Stimulated activated CD4-positive, alpha-beta T cell treated with anti-CD3 and anti-CD28 coated beads, Interleukin-15, amount 100 ng/mL, for 1 hour (primary cell): ENCODE measurements at places on chromosomes 5 and 9.

DNA sequence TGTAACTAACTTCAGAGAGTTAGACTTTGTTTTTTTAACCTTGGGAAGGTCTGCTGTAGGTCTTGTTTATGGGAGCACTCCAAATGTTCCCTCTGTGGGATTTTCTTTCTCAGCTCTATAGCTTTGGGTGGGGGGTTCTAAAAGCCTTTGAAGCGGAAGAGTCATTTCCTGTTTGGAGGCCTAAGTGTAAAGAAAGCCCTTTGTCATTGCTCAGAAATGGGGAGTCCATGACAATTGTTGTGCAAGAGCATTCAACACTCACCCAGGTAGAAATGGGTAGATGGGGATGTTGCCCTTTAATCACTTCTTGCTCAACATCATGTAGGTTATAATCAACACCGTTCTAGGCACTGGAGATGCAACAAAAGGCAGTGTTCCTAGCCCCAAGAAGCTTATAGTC is 30.3 kb upstream of the MAST4 start:
- no peak for DNase-seq

DNA sequence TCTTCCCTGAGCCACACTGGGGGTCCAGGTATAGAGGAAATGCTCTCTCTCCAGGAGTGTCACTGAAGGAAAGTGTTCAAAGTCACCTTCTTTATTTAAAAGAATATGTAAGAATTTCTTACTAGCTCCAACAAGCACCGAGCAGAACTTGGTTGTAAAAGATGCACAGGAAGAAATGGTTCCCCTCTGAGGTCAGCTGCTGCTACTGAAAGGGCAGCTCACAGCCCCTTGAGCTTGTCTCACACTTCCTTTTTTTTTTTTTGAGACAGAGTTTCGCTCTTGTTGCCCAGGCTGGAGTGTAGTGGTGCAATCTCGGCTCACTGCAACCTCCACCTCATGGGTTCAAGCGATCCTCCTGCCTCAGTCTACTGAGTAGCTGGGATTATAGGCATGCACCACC is 77.2 kb downstream of the PRRT1B start:
- no peak for DNase-seq

DNA sequence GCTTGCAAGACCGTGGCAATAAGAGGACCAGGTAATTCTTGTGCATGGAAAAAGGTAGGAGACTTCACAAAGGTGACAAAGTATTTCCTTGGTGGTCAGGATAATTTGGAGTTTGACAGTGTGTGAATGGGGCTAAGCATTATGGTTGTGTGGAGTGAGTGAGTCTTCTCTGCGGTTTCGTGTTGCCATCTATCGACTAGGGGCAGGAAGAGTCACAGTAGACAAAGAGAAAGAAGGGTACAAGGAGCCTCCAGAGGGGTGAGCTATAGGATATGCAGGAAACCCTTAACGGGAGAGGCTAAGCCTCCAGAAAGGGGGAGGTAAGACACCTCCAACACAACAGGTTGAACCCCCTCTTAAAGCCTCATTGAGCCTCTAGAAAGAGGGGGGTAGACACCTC is 64.0 kb upstream of the RANBP6 start:
- DNase-seq = no peak

DNA sequence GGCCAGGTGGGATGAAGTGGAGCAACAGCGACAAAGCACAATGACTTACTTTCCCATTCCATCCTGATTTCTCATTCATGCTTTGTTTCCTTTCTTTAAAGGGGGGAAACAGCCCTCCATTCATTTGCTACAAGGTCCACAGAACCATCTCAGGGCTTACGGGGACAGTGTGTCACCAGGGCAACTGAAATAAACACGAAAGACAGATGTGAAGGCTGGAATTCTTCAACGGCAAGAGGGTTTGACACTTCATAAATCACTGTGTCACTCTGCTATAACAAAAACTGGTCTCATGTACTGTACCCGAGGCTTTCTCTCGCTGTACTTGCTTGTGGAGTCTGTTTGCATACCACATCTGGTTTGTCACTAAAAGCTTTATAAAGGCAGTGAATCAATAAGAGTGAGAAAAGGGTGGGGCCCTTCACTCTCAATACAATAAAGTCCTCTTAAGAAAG is 150.8 kb downstream of the EFNA5 start:
- DNase-seq = no peak

DNA sequence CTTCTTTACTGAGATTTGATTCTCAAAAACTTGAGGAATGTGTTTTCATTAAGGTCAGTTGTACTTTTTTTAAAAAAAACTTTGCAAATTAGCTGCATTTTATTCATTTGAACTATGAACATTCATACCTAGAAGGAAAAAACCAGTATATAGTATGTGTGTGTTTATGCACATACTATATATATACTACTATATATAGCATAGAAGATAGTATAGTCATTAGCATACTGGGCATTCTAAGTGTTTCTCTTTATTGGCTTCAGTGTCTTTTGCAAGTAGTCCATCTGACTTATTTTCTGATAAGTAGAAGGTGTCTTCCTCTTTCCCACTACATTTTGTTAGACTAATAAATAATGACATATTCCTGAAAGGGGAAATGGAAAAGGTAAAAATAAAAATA is 33.0 kb downstream of the ELOVL7 start:
- DNase-seq = no peak

GRCh38 chr5:153459051-153459743 is 31.3 kb upstream of the GRIA1 start:
- no peak for DNase-seq

GRCh38 chr9:14312719-14313377 is 1.1 kb downstream of the NFIB start:
- no peak for DNase-seq

DNA sequence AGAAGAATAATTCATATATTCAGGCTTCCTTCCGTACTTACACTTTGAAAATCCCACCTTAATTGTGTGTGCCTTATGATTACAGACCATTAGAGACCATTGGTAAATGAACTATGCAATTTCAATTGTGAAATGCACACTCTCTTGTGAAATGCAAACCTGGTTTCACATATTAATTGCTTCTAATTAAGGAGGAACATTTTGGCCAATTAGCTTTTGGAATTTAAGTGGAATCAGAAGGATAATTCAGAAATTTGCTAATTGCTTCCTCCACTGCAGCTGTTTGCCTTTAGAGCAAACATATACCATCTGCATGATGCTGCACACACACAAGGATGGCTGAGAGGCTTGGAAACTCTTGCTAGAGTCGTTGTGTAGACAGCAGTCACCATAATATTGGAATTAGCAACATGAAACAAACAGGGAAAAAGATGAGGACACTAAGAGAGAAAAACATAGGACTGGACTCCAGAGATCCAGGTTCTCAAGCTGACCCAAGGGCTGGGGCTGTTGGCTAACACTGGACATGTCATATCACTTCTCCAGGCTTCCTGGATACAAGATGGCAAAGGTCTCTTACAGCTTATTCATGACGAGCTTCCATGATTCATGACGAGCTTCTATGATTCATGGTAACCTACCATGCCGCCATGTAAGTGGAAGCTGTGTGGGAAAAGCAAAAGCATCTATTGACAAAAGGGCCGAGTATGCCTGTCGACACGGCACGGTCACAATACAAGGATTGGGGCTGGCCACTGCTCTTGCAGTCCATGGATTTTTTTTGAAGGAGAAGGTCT is 78.0 kb downstream of the PTCH1 start:
- DNase-seq = no peak

GRCh38 chr5:176529116-176529740 is 8.0 kb downstream of the RNF44 start:
- DNase-seq = no peak

DNA sequence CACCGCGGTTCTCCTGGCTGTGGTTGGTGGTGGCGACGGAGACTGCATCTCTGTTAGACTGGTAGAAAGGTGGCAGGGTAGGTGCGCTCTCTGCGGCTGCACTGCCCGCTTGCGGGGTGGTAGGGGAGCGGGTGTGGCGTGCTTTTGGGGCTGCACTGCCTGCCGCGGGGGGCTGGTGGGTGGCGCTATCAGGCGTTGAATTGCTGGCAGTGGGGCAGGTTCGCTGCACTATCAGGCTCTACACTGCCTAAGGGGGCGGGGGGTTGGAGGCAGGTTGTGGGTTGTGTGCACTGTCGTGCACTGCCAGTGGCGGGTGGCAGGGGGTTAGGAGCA is 21.0 kb upstream of the TRIM52 start:
- no peak for DNase-seq

- DNase-seq = no peak
Measured at GRCh38 chr5:19564036-19564435, 424.0 kb downstream of the CDH18 start.

DNA sequence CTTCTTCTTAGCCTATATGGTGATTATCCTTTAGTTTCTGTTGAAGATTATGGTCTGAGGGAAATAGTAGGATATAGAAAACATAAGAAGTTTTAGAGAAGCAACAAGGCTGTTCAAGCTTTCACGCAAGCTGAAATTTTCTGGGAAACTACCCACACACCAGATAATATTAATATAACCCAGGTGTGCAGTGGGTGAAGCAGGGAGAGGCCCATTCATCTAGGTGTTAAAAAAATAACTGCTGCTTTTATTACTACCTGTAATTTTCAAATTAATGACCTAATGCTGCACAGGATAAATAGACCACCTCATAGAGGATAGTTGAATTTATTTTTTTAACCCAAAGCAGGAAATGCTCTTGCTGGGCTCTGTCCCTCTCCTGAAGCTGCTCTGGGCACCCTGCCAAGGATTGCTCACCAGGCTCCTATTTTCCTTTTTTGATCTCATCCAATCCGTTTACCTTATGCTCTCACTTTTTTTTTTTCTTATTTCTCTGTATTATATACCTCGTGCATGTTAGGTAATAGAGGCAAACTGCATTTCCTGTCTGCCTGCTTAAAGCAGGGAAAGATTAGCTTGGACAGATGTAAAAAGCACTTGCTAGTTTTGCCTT is 124.3 kb upstream of the SLC12A2 start:
- no peak for DNase-seq

DNA sequence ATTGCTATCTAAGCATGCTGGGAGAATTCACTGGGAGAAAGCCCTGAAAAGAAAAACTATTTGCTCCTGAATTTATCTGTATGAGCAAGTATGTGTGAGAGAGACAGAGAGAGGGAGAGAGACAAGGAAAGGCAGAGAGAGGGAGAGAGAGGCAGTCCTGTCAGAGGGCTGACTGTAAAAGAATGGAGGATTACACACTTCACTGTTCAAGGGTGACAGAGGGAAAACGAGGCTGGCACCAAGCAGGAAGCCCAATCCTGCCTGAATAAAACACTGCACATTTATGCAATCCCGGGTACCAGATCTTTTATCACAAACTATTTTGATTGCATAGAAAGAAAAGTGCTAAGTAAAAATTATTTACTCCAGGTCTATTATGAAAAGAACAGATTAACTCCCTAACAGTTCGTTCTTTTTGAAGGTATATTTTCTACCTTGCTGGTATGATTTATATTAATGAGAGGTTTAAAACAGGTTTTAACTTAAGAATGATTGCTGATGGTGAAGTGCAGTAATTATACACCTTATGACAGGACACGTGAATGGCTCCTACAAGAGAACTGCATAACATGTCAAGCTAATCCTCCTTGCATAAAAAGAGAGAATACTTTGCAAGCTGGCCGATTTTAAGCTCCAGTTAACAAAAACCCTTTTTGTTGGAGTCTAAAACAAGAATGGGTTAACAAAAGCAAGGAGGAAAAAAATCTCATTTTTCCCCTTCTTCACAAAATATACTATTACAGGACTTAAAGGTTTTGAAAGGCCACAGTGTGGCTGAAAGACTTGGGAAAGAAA is 82.5 kb downstream of the NFIB start:
- no peak for DNase-seq

- peak; percentile 65 for DNase-seq
Measured at GRCh38 chr9:131178382-131178781, 53.0 kb downstream of the NUP214 start.

DNA sequence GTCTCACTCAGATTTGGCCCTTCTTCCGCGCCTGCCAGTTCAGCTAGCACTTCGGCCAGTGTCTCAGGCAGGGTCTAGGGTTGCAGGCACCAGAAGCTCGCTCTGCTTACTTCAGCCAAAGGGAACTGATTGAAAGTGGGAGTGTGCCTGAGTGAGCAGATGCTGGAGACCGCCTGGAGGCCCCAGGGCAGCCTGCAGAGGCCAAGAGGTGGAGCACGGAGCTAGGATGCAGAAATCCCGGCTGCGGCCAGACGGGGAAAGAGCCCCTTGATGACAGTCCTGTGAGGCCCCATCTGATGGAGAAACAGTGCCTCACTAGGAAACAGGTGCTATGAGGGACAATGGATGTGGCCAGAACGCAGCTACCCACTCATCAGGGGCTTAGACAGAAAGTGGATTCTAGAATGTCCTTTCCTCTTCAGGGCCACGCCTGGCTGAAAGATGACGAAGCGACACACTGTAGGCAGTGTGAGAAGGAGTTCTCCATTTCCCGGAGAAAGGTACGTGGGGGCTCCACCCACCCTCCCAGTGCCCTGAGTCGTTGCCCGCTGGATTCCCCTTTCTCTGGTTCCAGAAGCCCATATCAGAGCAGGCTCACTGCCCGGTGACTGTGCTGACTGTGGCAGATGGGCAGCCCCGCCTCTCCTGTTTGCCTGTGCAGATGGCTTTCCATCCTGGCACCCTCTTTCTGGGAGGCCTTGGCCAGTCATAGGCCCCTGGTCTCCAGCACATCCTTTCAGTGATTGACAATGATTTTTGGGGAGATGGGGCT is 16.1 kb downstream of the HNRNPH1 start:
- no peak for DNase-seq

DNA sequence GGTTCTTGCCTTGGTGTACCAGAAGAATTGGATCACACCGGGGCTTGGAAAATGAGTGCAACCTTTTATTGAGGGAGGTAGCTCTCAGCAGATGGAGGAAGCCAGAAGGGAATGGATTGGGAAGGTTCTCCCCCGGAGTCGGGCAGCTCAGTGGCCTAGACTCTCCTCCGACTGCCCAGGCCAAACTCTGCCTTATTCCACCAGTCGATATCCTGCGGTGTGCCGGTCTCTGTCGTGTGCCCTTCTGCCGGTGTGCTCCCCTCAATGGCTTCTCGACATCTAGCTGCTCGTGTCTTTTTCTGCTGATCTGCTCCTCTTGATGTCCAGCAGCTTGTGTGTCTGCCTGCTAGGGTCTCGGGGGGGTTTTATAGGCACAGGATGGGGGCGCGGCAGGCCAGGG is 87.4 kb upstream of the CCL21 start:
- no peak for DNase-seq

DNA sequence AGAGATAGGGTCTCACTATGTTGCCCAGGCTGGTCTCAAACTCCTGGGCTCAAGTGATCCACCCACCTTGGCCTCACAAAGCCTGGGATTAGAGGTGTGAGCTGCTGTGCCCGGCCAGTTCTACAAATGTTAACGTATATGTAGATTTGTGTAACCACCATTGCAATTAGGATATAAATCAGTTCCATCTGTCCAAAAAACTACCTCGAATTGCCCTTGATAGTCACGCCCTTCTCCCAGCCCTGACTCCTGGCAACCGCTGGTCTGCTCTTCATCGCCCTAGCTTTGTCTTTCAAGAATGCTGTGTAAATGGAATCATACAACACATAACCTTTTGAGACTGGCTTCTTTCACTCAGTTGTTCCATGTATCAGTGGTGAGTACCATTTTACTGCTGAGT is 46.1 kb upstream of the PPARGC1B start:
- no peak for DNase-seq

- no peak for DNase-seq
Measured at GRCh38 chr5:124279146-124279876, 467.1 kb downstream of the ZNF608 start.

- DNase-seq = no peak
Measured at GRCh38 chr5:74977471-74977870, 74.9 kb downstream of the GCNT4 start.

- peak; percentile 33 for DNase-seq
Measured at GRCh38 chr9:129609486-129610212, 11.3 kb downstream of the C9orf50 start.
